ENCODE measurements at places on chromosomes 4 and X.

DNA sequence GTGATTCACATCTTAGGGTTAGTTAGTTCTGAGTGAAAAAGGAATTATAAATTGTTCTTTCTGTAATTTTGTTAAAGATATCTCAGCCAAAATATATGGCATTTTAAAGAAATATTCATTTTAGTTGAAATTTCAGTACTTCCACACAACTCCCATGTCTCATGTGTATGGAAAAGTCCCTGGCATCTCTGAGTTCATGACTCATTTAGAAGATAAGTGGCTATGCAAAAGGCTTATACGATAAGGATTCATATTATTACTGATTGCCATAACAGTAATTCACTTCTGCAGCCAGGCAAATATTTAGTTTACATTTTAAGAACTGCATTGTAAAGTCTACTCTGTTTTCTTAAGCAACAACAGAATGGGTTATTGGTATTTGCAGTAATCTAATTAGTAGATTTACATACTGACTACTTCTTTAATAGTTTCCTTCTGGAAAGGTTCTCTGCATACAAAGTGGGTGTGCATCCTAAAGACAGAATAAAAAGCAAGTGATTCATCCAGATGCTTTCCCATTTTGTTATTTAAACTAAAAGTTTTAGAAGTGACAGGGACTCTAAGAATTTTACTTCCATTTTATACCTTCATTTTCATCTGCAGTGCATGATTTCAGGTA lies 682.4 kb upstream of the PABPC4L start:
- no peak for DNase-seq

GRCh38 chr4:37601531-37601930 lies 84.6 kb downstream of the RELL1 start:
- no peak for DNase-seq

GRCh38 chr4:150855981-150856510 lies 159.0 kb downstream of the LRBA start:
- DNase-seq, result no peak

- no peak for DNase-seq
Observed at GRCh38 chrX:9131066-9131465, 97.1 kb upstream of the FAM9B start.

DNA sequence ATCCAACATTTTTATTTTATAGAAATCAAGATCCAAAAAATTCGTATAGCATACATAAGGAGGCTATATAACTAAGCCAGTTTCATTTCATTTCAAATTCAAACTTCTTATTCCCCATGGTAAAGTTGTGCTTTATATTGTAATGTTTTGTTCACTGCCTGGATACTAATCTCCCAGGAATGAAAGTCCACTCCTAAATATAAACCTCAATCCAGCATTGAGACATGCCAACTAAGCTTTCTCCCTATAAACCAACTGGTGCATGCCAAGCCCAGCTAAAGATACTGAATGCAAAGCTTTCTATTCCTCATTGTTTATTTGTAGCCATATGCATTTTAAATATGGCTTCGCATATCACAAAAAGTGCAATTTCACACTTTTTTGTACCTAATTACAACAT lies 63.8 kb upstream of the INPP4B start:
- DNase-seq, result no peak

GRCh38 chrX:22952010-22952409 lies 47.8 kb upstream of the DDX53 start:
- DNase-seq, result no peak

All from CD4-positive, alpha-beta T cell (primary cell).